Common myeloid progenitor, CD34-positive (primary cell): ENCODE measurements at places on chromosomes 3 and 15.

GRCh38 chr3:2568929-2569328, 470.3 kb downstream of the CNTN4 start:
- DNase-seq, result no peak

- no peak for DNase-seq
Observed at GRCh38 chr3:122100083-122100482, 44.9 kb downstream of the CD86 start.

DNA sequence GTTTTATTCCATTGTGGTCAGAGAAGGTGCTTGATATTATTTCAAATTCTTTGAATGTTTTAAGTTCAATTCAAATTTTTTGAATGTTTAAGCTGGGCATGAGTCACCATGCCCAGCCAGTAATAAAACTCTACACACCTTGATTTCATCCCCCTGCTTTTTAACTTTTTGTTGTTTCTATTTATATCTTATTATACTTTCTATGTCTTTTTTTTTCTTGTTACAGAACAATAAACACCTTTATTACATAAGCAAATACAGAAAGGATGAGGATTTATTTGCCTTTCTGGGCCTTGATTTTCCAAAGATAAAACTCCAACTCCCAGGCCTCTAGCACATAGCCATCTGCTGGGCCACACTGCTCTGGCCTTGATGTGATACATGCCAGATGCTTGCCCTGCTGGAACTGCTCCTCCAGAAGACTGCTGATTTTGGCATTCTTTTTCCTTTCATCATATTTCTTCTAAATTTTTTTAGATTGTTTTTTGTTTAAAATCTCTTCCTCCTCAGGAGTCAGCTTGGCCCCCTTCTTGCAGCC, 14.0 kb downstream of the DNAH12 start:
- DNase-seq, result no peak

DNA sequence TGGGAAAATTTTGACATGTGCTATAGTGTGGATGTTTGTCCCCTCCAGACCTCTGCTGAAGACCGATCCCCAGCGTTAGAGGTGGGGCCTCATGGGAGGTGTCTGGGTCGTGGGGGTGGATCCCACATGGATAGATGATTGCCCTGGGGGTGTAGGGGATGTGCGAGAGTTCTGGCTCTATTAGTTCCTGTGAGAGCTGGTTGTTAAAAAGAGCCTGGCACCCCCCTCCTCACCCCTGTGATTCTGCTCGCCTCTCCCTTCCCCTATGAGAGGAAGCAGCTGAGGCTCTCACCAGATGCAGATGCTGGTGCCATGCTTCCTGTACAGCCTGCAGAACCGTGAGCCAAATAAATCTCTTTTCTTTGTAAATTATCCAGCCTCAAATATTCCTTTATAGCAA, 67.4 kb downstream of the ATP10A start:
- DNase-seq, result peak; percentile 47

- DNase-seq, result no peak
Observed at GRCh38 chr3:45137656-45138181, 8.5 kb downstream of the CDCP1 start.

- DNase-seq, result peak; percentile 48
Observed at GRCh38 chr3:21752749-21753347, 1.8 kb upstream of the ZNF385D start.

GRCh38 chr3:193559100-193559499, 4.4 kb upstream of the ATP13A4 start:
- DNase-seq, result no peak

DNA sequence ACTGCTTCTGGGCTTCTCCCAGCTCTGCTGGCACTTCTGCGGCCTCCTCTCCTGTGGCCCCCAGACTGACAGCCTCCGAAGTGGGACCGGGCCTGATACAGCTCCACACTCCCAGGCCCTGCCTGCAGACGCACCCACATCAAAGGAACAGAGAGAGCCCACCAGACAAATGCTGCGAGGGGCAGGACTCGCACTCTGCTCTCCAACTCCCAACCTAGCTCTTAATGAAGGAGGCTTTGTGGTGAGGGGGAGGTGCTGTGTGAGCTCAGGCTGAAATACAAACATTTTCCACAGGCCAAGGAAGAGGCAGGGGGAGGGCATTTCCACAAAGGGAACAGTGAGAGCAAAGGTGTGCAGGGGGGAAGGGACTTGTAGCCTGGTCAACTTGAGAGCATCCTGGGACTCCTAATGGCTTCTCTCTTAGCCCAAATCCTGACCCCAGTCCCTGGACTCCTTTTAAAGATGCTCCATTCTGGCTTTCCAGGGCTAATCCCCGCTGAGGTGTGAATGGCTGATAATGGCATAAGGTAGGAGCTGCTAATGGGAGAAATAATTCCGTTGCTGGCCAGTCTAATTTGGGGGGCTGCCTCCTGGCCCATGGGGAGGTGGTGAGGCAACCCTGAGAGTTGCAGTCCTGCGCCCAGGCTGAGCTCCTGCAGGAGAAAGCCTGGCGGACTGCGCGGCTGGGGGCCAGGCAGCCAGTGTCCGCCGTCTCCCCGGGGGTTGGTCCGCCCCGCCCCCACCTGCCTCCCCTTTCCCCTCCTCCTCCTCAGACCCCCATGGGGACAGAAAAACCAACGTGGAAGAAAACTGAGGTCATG, 9.6 kb downstream of the LINGO1 start:
- no peak for DNase-seq

DNA sequence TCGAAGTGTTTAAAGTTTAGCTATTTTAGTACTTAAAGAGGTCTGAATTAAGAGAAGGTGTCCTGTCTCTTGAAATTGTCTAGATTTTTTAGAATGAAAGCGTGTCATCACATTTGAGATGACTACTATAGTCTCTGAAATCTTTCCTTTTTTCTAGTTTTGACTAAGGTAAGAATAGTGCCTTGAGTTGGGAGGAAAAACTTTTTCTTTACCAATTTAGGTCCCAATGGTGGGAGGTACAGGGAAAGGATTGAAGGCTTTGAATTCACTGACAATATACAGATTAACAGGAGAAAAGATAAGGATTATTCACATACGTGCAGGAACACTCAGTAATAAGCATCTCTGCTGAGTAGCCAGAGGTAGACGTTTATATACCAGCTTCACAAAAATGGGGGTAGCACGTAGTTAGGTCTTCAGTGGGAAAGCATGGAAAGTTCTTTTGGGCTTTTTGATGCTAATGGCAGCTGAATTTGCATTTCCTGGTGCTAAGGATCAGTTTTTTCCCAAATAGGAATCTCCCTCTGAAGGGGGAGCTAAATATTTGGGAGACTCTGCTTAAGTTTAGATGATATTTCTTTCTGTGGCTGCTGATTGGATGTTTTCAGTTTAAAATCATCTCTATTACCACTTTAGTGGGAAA, 88.1 kb downstream of the VPS8 start:
- no peak for DNase-seq

DNA sequence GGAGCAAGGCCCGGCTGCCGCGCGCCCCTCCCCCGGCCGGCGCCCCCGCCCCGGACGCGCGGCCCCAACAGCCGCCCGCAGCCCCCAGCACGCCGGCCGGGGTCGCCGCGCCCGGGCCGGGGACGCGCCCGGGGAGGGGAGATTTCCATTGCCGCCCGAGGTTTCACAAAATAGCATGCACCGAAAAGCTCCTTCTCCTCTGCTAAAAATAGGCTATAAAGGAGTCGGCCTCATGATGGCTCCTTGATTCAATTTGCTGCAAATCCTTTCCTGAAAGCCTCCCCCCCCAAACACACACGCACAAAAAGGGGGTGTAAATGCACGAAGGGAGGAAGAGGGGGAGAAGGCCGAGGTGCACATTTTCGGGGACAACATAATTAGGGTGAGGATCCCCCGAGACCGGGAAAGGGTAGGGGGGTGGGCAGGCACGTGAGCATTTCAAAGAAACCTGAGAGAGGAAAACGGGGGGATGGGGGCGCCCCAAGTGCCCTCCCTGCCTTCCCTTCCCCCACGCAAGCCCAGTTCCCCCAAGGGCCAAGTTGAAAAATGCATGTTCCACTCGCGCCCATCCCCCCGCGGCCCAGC, 734 bp downstream of the TBL1XR1 start:
- peak; percentile 70 for DNase-seq

DNA sequence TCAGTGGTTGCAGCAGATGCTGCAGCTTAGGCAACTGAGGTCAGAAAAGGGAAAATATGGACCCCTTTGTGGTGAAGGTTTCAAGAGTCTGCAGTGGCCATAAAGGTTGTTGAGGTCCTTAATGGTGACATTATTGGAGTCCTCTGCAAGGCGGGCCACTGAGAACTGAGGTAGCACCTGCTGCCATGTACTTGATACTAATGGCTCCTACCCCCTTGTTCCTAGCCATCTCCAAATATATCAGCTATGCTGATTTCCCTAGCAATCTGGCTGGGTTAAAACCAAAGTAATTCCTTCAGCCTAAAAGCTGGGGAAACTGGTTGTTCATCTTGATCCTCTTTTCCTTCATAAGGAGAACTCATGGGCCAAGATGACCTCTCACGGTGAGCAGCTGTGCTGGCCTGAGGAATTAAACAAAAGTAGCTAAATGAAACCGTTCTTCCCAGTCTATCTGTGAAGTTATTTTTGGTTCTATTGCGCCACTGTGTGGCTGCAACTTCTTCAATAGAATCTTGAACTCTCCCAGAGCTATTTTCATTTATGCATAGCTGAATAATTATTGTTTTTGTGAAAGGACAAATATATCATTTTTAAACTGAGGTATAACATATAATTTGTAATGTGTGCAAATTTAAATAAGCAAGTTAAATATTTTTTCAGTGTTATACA, 76.1 kb upstream of the PLSCR4 start:
- DNase-seq, result peak; percentile 67

- DNase-seq, result no peak
Observed at GRCh38 chr15:66862111-66862939, 160.3 kb downstream of the SMAD6 start.

- DNase-seq, result no peak
Observed at GRCh38 chr15:71472566-71472965, 337.8 kb upstream of the NR2E3 start.

DNA sequence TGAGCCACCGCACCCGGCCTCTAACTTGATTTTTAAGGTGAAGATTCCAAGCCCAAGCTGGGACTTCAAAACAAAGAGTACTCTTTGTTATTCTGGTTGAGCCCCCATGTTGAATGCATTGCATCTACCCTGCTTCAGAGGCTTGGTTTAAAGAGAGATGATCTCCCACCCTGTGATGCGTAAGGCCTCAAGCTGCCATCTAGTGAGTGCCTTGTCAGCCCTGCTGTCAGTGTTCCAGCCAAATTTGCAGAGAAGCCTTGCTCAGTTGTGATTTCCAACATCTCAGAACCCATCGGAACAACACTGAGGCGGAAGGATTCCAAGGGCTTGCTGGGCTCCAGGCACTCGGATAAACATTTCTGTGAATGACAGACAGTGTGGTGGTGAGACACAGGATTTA, 210.7 kb upstream of the RGMA start:
- no peak for DNase-seq

DNA sequence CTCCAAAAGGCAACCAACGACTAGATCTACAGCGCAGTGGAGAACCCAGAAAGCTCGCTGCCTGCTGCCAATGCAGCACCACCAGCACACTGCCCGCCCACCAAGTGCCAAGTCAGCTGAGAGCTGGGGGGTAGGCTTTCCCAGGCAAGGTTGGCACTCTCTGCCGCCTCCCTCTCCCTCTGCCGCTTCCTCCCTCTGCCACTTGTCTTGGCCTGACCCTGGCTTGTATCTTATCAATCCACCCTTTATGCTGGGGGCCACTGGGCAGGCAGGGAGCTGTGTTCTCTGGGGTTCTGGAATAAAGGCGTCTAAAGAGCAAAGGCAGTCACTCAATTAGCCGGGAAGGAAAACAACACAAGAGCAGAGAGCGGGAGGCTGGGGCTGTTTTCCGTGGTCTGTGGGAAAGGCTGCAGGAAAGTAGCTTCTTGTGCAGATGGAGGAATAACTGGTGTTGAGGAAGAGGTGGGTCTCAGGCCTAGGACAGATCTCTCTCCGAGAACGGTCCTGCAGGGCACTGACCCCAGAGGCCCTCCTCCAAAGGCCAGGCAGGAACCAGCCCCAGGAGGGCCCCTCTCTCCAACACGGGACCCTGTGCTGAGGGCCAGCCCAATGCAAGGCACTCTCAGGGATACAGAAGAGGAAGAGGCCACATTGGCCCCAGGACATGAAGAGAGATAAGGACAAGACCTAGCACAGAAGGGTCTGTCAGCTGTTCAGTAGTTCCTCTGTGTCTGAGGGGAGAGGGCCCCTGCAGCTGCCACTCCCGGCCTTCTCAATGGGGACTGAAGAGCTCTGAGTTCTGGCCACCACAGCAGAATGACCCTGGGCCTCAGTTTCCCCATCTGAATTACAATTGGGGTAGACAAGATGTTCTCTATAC, 30.8 kb downstream of the ACSBG1 start:
- DNase-seq, result no peak

DNA sequence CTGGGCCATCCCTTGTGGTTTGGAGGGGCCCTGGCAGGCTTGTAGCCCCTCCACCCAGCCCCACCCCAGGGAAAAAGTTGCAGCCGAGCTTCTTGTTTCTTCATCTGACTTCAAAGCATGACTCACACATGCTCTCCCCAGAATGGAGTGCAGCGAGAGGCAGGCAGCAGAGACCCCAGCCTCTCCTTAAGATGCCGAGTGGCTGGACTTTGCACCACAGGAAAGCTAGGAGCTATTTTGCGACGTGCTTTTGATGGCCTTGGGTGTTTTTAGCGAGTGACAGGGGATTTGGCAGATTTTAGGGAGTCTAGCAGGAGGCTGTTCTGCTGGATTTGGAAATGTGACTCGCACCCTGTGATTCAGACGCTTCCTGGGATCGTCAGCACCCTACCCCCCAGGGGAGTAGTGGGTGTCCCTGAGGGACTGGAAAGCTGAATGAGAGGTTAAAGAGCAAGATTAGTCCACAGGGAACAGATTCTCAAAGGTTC, 14.2 kb downstream of the BAHD1 start:
- DNase-seq, result peak; percentile 30

DNA sequence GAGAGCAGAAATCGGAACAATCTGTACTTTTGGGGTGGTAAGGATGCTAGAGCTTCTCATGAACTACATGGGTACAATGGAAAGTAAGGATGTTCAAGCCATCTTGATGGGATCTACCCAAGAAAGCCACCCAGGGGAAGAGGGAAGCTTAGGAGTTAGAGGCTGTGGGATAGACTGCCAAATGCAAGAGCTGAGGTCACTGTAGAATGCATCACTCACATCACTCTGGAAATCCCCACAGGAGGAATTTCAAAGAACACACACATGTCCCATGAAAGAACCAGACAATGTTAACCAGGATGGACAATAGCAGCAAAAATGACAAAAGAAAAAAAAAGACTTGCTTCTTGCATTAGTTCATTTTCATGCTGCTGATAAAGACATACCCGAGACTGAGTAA, 32.8 kb upstream of the UBE2E2 start:
- DNase-seq, result no peak

DNA sequence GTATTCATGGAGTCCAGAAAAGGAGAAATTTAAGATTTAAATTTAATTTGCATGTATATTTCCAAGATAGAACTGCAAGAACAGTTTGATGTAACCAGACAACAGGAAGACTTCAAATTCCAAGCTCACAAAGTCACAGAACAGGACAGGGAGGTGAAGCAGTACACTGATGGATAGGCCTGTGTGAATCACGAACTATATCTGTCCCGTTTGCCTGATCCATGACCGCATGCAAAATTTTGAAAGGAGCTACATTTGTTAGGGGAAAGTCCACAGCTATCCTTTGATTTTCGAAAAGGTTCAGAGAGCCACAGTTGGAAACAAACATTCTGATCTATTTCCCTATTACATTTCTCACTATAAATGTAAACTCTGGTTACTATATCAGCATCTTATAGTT, 79.5 kb upstream of the SLC12A8 start:
- no peak for DNase-seq
